ENCODE measurements at places on chromosomes 4 and X.

DNA sequence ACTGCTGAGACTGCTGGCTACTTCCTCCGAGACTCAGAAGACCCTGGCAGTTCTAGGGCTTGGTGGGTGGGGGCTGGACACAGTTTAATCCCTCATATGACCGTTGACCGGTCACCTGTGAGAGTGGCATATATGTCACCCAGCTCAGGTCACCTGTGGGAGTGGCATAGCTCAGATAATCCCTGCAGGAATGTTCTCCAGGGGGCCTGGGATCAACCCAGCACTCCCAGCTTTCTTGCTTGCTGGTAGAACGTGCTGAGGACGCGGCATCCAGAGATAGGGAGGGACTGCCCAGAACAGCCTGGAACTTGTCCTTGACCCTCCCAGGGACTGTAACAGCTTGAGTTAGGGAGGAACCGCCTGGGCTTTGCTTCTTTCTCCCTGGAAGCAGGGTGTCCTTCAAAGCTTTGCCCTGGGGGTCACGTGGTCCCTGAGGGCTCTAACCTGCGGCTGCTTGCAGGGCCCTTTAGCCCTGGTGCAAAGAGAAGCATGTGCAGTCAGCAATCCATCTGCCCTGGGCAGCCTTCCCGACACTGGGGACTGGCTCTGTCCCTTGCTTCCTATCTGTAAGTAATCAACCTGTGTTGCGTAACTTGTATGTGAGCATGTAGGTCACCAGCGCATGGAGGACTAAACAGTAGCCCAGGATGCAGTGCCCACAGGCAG lies 55.3 kb downstream of the ZFYVE28 start:
- no peak for DNase-seq

GRCh38 chr4:61992351-61992750 lies 792.2 kb downstream of the ADGRL3 start:
- no peak for DNase-seq

DNA sequence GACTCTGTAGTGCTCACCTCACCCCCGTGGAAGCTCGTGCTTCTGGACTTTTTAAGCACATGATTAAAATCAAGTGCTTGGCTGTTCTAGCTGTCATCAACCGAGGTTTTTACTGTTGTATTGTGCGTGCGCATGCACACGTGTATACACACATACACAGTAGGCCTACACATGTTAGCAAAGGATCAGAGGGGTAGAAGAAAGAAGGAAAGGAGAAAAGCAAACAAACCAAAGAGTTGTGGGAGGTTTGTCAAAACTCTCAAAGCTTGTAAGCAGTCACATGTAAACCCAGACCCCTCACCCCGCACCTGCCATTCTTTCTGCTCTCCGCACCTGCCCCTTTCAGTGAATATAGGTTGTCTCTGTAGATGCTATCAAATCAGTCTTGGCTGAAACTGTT lies 311.8 kb downstream of the HS3ST1 start:
- no peak for DNase-seq

DNA sequence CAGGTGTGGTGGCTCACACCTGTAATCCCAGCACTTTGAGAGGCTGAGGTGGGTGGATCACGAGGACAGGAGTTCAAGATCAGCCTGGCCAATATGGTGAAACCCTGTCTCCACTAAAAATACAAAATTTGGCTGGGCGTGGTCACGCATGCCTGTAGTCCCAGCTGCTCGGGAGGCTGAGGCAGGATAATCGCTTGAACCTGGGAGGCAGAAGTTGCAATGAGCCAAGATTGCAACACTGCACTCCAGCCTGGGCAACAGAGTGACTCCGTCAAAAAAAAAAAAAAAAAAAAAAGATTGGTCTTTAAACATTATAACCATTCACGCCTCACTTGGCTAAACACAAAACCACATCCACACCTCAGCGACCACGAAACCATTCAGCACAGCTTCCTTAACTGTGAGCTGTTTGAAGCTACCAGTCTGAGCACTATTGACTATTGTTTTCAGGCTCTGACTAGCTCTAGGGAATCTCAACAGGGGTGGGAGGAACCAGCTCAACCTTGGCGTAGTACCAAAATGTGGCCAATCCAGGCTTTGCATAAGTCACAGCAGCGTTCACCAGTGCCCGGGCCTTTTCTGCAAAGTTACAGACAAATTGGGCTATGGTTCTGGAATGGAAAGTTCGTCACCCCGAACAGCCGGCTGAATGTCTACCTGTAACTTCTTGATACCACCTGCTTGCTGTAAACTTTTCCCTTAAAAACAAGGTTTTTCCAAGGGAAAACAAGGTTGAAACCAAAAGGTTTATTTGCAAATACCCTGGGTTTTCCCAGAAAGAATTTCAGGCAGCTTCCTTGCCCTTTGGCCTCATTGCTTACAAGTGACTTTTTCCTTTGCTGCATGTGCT lies 73.6 kb upstream of the DHX15 start:
- DNase-seq: no peak

- DNase-seq: no peak
Measured at GRCh38 chr4:8200302-8200975, 1.3 kb downstream of the SH3TC1 start.

DNA sequence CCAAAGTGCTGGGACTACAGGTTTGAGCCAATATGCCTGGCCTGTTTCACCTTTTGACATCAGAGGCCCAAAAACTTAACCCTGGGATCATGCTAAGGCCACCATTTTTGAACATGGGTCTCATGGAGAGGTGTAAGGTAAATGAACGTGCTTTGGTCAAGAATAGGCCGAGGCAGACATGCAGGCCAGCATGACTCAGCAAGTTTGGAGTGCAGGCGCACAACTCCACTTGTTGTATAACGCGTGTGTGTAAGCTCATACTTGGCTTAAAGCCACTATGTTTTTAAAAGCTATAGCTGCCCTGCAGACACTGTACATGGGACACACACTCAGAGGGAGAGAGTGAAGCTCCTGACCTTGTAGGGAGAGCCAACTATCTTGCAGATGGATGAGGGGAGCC lies 43.8 kb upstream of the HPSE start:
- no peak for DNase-seq

GRCh38 chrX:21176921-21177571 lies 197.2 kb upstream of the CNKSR2 start:
- no peak for DNase-seq

DNA sequence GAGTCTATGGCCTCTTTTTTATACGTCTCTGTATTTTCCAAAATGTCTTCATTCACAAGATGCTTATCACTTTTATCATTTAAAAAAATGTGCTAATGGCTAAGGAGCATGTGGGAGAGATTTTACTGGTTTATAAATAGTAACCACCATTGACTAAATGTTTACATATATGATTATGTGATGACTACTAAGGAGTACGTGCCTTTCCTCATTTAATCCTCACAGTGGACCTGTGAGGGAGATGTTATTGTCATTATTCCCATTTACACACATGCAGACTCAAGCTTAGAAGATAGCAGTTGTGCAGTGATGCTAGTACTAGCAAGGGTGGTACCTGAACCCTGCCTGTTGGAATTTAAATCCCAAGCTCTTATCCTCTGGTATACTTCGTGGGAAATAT lies 2.4 kb downstream of the SRD5A3 start:
- no peak for DNase-seq

GRCh38 chr4:151991001-151991883 lies 230.4 kb upstream of the GATB start:
- DNase-seq: no peak

DNA sequence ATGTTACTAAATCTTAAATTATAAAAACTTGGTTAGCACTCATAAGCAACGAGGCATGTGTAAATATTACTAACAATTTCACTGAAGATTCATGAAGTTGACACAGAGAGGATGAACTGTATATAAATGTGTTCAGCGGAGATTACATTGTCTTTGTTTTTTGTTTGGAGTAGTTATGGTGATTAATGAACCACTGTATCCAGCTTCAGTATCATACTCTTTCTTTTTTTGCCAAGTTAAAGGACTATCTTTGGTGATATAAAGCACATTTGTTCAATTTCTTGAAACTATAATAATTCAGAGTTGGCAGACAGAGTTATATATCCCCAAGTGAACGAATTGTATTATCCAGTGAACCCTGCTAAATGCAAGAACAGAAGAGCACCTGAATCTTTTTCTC lies 497.6 kb downstream of the CCSER1 start:
- DNase-seq: no peak

DNA sequence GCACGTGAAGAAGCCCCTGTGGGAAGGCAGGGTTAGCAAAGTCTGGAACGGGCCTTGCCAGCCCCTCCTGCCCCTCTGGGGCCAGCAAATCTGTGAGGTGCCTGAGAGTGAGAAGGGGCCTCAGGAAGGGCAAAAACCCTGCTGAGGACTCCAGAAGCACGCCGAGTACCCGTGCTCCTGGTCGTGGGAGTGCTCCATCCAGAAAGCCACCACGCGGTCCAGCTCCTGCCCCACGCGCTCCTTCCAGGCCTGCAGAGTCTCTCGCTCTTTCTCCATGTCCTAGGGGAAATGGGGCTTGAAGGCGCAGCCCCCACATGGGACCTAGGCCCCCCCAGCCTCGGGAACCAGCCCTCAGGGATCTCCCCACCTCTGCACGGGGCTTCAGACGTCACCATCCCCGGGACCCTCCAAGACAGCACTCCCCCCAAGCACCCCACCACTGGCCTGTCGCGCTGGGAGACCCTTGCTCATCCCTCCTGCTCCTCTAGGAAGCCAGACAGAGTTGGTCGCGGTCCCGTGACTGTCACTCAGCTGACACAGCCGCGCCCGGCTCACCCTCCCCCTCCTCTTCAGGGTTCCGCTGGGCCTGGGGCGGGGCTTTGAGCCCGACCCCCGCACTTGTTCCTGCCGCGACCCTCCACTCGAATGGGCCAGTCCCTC lies at the start of gene RENBP:
Gene RENBP, minus strand, starts transcription at position 504 of the 660 bp plus-strand sequence. Its CDS starts 33 bp downstream, at position 471.
- DNase-seq: no peak

GRCh38 chrX:109382332-109382731 lies 99.6 kb downstream of the GUCY2F start:
- no peak for DNase-seq

- no peak for DNase-seq
Measured at GRCh38 chr4:129561886-129562671, 466.1 kb downstream of the C4orf33 start.

DNA sequence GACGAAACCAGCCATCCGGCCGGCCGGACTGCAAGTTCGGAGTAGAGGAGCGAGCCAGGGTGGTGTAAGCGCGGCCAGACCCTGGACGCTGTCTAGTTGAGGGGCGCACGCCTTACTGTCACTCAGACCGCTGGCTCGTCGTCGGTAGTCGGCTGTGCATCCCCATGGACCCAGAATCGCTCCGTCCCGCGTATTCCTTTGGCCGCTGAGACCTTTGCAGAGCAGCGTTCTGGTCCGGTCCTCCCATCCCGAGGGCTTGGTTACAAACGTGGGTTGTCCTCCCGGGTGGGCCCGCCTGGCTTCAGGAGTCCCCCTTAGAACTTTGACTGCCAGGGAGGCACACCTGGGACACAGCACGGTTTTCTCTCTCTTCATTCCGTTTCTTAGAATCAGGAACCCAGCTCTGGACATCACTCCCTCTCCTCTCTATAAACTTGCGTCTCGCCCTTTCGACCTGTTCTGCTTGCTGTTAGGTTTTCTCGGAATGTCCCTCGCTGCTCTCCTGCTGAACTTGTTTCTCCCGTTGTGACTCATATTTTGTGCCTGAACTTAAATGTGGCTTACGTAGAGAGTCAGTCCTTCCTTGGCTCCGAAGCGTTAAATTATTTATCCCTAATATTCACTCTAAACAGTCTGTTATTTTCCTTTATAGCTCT lies 672 bp downstream of the PGM2 start:
- no peak for DNase-seq

- no peak for DNase-seq
Measured at GRCh38 chr4:6355052-6355451, 85.4 kb downstream of the WFS1 start.

DNA sequence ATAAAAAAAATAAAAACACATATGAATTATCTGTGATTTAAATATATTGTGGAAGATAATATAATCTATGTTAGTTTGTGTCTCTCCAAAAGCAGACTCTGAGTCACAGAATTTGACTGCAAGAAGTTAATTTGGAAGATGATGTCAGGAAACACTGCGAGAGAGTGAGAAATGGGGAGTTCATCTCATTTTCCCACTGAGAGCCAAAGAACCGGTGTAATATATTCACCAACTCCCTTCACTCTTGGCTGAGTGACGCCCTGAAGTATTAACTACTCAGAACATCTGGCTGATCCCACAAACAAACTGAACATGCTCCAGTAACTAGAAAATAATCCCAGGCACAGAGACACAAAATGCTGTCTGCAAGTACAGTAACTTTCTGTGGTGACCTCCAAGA lies 345.8 kb upstream of the SPANXN1 start:
- no peak for DNase-seq

DNA sequence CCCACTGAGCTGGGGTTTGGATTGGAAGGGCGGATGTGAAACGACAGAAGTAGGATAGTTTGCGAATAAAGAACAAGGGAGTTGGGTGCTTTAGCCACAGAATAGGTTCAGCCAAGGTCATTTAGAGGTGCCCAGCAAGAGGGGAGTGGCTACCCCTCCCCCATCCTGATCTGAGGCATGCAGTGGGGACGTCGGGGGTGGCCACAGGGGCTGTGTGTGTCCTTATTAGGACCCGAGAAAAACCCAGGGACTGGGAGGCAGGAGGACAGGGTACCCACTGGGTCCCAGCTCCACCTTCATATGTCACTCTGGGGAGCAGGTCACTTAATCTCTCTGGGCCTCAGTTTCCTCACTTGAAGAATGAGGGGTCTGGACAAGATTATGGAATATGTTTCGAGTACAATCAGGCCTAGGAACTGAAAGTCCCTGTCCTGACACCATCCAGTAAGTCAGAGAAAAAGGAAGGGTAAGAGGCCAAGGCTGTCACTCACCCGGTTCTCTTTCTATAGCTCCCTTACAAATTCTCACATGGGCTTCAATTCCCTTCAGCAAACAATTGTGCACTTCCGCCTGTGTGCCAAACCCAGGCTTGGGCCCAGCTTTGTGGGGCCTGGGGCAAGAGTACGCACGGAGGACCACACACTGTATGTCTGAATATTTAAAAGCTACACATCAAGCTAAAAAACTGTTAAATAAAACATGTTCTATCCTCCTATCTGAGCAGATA lies 4.2 kb upstream of the NYX start:
- DNase-seq: no peak

GRCh38 chr4:996997-997374 lies 3.8 kb upstream of the SLC26A1 start:
- no peak for DNase-seq

DNA sequence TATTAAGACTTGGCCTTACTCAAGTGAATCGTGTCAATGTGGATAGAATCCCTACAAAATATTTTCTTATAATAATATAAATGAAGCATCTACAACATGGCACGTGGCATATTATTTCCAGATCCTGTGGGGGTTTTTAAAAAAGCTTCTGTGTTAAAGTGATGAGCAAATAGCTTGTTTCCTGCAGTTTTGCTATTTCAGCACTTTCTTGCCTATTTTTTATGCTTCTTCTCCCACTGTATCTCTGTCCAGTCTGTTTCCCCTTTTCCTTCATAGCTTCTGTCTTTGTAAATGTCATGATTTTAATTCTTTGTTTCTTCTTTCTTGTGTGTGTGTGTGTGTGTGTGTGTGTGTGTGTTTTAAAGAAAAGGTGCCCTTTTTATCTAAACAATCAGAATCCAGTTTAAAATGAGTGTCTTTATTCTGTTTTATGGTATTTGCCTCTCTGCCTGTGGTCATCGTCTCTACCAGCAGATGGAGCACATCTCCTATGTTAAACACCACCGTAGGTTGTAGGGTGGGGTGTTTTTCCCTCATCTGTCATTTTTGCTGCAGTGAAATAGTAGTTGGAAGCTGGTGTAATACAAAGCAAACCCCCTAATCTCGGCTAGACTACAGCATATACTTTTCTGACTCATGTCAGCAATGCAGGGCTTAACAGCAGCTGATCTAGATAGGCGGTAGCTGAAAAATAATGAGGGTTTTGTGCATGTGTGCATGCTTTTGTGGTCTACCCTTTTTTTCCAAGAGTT lies 33.1 kb downstream of the FTHL17 start:
- peak; percentile 18 for DNase-seq

GRCh38 chrX:51804741-51805140 lies 61.5 kb downstream of the GSPT2 start:
- no peak for DNase-seq
